ENCODE measurements at places on chromosomes 4 and X.

DNA sequence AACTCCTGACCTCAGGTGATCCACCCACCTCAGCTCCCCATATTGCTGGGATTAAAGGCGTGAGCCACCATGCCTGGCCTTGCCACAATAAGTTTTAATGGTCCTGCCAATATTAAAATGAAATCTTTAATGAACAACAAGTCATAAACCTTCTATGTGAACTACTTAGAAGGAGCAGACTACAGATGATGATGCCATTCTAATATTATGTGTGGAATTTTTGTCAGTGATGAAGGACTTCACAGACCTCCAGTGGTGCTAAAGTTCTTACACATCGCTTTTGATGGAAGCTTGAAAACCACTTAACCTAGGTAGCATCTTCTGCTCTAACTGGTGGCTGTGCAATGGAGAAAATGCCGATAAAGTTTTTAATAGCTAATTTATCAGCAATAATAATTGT is 331.4 kb downstream of the CCSER1 start:
- DNase-seq, result no peak

DNA sequence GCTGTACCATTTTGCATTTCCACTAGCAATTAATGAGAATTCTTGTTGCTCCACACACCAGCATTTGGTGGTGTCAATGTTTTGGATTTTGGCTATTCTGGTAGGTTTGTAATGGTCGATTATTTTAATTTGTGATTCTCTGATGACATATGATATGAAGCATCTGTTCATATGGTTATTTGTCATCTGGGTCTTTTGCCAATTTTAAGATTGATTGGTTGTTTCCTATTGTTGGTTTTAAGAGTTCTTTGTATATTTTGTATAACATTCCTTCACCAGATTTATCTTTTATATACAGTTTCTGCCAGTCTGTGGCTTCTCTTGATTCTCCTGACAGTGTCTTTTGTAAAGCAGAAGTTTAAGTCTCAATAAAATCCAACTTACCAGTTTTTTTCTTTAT is 18.5 kb upstream of the BDH2 start:
- DNase-seq, result no peak

- no peak for DNase-seq
Observed at GRCh38 chr4:162865102-162865501, 301.6 kb downstream of the NAF1 start.

DNA sequence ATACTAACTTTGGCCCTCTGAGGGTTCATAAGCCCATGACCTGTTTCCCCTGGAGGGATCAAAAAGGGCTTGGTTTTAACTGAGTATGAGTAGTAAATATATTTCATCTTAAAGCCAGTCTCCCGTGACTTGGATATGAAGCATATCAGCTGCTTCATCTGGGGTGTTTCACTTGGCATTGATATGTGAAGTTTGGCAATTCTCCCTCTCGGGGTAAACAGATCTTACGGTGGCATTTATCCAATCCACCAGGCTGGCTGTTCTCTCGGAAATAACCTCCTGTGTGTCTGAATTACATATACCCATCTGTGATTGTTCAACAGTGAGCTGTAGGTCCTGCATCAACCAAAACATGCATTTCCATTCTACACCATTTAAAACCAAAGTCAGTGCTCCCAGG is 130.7 kb downstream of the ADAM29 start:
- DNase-seq, result peak; percentile 70

DNA sequence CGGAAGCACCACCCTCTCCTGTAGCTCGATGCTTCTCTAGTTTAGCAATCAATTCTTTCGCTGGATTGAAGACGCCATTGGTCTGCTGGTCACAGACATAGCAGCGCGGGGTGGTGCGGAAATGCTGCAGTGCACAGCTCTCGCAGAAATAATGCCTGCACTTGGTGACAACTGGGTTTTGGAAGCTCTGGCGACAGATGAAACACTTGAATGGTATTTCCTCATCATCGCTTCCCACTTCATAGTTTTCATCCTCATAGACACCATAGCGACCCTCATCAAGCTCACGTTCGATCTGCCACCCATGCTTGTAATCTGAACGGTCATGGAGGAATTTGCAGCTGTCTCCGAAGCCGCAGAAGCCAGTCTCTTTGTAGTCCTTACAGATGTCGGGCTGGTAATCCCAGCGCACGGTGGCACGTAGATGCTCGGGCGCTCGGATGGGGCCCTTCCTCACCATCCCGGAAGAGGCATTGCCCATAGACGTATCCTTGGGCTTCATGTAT is 854 bp downstream of the RNF113A start:
- peak; percentile 36 for DNase-seq

- DNase-seq, result no peak
Observed at GRCh38 chrX:154321594-154321993, 26.0 kb downstream of the TKTL1 start.

DNA sequence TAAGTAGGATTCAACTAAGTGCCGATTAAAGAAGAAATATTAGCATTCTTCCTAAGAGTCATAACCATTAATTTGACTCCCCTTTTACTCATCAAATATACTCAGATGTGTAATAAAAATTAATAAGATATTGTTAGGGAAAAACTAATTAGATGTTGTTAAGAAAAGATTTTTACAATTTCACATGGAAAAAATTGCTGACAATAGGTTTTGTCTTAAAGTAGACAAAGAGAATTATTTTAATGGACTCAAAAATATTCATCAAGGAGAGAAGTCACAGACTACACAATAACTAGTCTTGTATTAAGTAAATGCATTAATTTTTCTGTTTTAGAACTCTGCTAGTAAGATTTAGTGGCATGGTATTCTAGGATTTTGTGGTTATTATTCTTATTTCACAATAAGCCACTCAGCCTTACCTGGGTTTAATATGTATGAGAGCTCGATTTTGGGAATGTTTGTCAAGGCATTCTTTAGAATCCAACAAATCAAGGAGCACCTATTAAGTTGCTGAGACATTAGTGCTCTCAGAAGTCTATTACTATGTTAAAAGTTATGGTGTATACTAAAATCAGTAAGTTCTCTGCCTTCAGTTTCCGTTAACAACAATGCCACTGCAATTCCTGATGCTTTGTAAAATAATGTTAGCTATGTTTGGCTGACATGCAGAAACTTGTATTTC is 110.2 kb upstream of the UGT8 start:
- no peak for DNase-seq

- DNase-seq, result peak; percentile 2
Observed at GRCh38 chrX:15973299-15973698, 118.7 kb upstream of the AP1S2 start.

DNA sequence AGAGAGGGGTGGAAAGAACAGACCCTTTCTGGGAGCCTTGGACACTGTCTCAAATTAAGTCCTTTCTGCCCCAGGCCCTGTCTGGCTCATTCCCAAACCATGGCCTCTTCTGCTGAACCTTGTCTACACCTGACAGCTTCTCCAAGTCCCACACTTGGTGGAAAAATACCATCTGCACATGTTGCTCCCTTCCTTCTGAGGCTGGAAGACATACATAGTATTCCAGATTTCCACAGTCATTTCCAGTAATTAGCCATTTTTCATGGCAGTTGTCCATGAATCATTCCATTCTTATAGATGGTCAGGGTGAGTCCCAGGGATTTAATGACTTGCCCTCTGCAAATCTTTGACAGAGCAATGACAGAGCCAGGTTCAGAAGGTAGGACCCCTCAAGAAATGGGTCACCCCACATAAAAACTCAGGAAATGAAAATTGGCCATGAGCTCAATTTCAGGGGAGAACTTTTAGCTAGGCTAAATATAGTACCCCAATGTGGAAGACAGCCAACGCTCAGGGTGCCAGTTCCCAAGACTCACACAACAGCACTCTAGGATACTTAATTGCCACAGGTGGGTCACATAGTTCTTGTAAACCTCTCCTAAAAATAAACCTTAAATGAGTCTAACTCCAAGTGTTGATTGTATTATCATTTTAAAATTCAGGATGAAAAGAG is 16.2 kb upstream of the DAPP1 start:
- no peak for DNase-seq

- no peak for DNase-seq
Observed at GRCh38 chrX:1076871-1077651, 135.4 kb downstream of the CRLF2 start.

DNA sequence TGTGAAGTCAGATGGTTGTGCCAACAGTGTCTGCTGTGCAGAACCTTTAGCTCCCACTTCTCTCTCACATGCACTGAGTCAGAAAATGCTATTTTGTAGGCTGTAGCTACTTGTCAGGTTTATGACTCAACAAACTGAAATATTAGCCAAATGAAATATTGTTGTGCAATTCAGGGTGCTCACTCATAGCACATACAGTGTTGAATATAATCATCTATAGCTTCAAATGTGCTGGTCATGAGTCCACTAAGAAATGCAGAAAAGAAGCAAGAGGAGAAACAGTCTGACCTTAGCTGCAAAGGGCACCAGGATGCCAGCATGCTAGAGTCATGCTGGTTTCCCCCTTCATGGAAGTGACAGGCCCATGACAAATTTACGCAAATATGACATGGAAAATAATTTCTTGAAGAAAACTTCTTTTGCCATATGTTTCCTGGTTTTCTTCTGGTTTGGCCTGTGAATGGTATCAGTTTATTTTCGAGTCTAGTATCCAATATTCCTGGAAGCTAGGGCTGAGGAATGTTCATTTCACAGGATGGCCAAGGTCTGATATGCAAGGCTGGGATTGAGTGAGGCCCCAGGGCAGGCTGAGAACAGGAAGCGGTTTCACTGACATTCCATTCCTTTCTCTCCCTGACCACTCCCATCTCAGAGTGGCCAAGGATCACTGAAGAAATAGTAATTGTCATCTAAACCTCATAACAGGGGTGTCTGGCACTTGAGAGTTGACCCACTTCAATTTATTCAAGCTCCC is 10.3 kb upstream of the CXCL2 start:
- no peak for DNase-seq

GRCh38 chr4:119233750-119234149 is 21.2 kb downstream of the USP53 start:
- no peak for DNase-seq

DNA sequence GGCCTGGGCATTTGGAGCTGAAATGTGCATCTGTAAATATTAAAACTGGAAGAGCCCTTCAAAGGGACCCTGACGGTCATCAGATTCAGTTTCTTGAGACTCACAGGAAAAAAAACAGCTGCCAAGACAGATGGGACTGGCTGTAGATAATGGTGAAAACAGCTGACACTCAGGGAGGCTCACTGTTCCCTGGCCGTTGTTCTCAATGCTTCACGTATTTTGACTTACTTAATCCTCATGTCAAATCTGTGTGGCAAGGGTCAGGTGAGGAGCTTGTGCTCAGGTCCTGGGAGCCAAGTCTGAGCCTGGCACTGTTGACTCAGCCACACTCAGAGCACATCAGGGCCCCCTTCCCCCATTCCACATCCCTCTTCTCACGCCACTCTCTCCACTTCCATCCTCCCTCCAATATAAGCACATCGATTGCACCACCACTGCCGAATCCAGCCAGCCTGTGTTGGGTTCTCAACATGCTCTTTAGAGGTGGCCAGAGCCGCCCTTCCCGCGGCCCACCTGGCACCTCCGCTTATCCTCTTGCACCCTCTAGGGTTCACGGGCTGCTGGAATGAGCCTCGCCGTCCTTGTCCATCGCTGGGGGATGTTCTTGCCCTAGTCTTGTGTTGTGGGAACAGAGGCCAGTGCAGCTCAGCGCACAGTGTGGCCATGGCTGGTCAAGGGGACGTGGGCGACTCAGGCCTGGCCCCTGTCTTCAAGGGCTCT is 40.1 kb downstream of the EVC start:
- DNase-seq, result no peak

DNA sequence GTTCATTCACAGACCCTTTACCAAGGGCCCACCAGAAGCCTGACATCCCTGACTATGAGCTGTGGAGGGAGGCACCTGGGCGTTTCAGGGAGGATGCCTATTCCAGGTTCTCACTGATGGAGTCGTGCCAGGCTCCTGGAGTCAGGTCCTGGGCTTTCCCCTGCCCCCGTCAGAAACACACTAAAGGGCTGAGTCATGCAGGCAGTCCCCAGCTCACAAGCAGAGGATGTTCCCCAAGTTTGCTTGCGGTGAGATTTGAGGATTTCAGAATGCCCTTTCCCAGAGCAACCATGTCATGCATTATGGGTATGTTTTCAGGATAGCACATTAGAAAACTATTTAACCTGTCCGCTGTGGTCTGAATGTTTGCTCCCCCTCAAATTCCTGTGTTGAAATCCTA is 45.2 kb downstream of the FHDC1 start:
- DNase-seq, result no peak

GRCh38 chr4:158202481-158202880 is 7.8 kb upstream of the TMEM144 start:
- DNase-seq, result no peak

DNA sequence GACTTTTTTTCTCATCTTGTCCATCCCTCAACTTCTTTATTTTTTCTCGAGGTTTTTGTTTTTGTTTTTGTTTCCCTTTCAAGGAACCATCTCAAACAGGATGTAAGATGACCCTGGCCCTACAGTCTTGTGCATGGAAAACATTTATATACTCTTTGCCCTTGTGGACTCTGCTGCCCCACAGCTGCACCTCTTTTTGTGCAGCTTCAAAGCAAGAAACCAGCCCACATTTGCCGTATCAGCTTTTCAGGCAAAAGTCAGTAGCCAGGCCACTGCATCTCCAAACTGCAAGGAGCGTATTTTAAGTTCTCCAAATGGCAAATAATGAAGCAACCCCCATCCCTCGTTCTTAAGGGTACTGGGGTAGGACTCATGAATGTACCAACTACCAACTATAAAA is 756.5 kb downstream of the C4orf33 start:
- DNase-seq, result no peak

GRCh38 chr4:145289403-145290076 is 109.2 kb upstream of the OTUD4 start:
- DNase-seq, result no peak

DNA sequence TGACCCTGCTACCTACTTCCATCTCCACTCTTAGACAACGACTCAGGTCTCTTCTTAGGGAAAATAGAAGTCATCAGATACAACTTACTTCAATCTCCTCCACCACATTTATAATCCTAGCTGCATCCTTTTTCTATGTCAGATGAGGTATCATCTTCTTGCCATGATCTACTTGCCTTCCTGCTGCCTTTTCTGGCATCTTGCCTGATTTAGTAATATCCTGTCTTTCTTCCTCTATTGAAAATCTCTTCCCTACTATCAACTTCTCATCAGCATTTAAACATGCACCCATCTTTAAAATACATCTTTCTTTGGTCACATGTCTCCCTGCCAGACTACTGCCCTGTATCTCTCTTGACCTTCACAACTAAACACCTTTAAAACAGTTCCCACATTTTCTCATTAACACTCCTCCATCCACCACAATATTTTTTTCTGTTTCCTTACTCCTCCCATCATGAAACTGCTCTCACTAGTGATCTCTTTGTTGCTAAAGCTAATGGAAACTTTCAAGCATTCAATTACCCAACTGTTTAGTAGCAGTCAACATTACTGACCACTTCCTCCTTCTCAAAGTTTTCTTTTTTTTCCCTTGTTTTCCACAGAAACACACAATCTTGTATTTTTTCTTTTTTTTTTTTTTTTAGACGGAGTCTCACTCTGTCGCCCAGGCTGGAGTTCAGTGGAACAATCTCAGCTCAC is 100.8 kb upstream of the CXorf66 start:
- no peak for DNase-seq

DNA sequence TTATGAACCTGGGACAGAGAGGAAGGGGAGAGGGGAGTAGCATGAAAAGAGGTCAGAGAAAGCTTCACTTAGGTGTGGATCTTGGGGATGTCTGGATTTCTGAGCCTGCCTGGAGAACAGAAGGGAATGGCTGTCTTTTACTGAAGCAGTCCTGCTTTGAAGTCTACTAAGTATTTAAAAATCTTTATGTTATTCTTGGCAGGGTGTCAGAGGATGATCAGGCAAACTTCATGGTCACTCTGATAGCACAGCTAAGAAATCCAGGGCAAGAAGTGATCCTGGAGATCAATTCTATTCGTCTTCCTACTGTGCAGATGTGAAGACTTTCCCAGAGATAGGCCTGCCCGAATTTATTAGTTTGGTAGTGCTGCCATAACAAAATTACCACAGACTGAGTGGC is 464.4 kb upstream of the BOD1L1 start:
- DNase-seq, result no peak

All from NCI-H2081 (cell line).